ENCODE measurements at places on chromosomes 3 and 15.
A peak's percentile ranks its signal among the peaks of the same experiment; 100 is the strongest.

GRCh38 chr3:158420654-158421396, 150.2 kb upstream of the MLF1 start:
- no peak for DNase-seq

DNA sequence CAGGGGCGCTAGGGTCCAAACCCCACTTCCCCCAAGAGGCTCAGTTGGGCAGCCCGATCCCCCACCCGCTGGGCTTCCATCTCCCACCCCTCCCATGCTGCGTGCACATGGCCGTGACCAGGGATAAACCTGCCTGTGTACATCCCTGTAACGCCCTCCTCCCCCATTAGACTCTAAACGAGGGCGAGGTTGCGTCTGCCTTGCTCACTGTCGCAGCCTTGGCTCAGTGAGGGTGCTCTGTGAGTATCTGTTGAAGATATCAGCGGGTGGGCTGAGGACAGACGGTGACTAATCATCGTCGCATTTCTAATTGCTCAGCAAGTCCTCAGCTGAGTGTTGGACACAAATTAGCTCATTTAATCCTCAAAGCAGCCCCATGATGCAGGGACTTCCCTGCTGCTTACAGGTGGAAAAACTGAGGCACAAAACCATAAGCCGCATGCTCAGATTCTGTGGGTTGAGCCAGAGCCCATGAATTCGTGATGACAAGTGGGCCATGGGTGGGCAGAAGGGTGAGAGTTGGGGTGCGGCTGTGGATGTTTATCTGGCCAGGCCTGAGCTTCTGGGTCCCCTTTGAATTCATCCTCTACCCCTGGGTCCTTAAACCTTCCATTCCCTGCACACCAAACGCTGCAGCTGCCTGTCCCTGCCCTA, 26.0 kb downstream of the FBLN2 start:
- no peak for DNase-seq

DNA sequence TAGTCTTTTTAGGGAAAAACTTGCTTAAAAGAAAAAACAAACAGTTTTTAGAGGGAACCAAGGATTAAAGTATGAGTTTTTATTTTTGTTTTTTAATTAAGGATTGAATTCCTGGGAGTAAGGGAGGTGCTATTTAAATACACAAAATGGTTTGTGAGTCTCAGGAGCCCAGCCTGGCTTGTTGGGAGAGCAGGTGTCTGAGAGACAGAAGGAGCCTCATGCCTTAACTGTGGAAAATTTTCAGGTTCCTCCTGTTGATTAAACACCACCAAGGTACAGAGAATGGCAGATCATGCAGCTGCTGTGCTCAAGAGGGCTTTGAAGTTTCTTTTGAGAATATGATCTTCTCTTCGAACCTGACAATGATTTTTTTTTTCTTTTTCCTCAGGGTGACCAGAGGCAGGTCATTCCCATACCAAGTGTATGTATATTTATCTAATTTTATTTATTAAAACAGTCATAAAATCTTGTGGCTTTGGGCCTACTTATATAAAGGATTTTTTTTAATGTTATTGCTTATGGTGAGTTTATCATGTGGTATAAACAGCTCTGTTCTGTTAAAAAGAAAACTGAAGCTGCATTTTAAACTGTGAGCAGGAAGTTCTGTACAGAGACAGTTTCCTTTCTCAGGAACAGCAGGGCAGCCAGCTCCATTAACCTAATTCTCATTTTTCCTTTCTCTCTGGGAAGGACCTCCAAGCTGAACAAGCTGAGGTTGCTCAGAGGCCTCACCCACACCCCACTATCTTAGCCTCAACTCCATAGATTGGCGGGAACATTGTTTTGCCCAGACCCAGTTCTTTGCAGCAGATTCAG, 33.7 kb upstream of the VILL start:
- DNase-seq: no peak

DNA sequence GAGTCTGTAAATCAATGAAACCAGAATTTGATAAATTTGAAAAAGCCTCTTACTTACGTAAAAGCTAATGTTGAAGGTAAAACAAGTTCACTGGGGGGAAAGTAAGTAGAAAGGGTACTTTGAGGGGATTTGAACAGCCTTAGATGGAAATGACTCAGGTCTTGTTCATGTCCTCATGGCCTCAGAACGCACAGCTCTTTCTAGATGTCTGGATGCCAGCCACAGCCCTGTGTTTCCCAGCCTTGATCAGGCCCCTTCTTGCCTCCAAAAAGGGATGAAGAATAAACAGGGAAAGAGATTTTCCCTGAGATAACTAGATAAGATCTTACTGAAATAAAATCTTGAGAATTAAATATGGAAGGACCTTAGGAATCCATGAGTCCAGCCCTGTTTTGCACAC, 237.1 kb upstream of the GOLGA6L4 start:
- no peak for DNase-seq

- no peak for DNase-seq
Observed at GRCh38 chr3:146640955-146641867, 36.1 kb upstream of the PLSCR5 start.

- no peak for DNase-seq
Observed at GRCh38 chr15:80550219-80550907, 144.7 kb upstream of the ABHD17C start.

DNA sequence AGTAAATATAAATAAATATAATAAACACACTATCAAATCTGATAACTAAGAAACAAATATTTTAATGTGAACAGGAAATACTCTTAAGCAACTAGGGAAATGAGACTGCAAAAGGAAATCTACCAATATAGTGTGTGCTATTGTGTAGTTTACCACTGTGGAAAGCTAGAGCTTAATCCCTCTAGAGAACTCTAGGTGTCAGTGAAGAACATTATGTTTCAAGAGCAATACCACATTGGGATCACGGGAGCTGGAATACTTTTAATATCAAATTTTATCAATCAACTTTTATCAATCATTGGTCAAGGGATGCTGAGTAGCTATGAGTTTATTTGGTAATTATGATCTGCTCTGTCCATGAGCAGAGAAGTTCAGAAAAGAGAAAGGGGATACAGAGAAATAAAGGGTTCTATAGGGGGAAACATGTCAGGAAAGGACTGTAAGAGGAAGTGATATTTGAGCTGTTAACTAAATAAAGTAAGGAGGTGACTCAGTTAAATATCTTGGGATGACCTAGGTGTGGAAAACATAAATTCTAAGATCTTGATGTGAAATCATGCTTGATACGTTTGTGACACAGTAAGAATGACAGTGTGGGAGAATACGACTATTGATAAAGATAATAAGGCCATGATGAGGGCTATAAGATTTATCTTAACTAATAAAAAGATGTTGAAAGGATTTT, 762.2 kb upstream of the ALCAM start:
- DNase-seq: no peak

DNA sequence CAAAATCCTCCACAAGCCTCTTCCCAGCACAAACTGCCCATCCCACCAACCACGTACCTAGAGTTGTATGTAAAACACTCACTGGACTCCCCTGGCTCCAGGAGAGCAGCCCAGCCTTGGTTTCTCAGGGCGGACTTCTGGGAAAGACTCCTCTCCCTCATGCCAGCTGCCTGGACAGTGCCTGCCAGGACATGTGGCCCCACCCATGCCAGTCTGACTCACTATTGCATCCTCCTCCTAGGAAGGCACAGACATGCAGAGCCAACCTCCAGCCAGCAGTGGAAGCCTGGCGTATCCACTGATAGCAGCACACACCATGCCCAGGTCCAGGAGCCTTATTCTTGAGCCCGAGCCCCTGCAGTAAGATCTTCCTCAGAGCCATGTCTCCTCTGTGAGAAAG, 8.6 kb downstream of the PKM start:
- DNase-seq: no peak

- DNase-seq: peak; percentile 69
Observed at GRCh38 chr3:14142567-14143270, 17.9 kb downstream of the TMEM43 start.

DNA sequence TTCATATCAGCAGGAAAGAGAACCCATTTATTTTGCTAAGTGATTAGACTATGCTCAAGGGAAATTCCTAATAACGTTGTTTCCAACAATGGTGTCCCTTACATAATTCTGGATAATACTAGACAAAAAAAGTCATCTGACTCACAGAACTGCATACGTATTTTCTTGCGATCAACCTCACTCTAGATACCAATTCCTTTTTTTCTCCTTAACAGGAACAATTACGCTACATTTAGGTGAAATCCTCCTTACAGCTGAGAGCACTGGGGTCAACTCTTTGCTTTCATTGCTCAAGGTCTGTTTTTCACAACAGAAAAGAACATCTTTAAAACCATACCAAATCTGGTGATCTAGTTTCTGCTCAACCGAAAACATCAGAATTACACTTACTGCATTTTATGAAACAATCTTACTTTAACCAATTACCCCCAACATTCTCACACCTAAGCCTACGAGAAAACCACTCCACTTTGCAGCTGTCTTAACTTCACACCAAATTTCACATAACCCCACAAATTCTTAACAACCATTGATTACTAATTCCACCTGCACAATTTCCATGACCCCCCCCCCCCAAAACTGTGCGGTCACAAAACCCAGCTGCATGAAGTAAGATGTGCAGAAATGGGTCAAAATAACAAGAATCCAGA, 61.2 kb upstream of the ICE2 start:
- no peak for DNase-seq

DNA sequence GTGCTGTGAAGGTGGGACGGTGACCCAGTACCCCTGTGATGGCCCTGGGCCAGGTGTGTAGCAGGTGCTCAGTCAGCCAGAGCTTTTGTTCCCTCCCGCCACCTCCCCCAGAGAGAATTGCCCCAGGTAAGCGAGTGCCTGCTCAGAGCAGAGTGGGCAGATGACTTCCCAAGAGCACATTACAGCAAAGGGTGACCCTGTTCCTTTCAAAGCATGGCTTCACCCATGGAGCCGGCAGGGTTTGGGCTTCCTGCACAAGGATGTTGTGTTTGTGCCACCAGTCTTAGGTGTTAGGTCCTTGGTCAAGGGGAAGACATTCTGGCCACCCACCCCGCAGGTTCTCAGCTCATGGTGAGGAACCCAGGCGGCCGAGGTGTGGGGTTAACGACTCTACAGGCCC, 30.7 kb downstream of the SLC6A6 start:
- no peak for DNase-seq

DNA sequence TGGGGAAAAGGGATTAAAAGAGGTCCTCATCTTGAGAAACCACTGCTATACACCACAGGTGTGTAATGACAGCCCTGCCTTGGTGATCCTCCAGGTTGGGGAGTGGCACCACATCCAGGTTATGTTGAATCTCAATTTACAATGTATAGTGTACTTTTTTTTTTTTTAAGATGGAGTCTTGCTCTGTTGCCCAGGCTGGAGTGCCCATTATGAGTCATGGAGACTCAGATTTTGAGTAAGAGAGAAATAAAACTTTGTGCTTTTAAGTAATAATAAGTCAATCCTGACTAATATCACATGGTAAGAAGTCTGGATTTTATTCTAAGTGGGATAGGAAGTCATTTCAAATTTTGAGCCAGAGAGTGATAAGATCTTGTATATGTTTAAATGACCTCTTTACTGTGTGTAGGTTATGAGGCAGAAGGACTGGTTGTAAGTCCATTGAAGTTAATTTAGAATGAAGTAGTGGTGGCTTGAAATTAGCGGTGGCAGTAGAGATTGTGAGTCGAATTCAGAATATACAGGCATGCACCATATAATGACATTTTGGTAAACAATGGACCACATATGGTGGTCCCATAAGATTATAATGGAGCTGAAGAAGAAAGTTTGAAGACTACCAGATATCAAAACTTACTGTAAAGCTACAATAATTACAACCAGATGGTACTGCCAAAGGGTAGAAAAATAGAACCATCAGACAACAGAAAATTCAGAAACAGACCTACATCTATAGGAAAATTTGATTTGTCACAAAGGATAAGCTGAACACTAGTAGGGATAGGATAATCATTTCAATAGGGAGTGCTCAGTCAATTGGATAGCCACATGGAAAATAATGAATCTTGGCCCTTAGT, 20.7 kb downstream of the POPDC2 start:
- DNase-seq: no peak

GRCh38 chr3:30688776-30689641, 82.6 kb downstream of the TGFBR2 start:
- DNase-seq: no peak

- peak; percentile 49 for DNase-seq
Observed at GRCh38 chr3:157160658-157161424, 894 bp upstream of the CCNL1 start.

DNA sequence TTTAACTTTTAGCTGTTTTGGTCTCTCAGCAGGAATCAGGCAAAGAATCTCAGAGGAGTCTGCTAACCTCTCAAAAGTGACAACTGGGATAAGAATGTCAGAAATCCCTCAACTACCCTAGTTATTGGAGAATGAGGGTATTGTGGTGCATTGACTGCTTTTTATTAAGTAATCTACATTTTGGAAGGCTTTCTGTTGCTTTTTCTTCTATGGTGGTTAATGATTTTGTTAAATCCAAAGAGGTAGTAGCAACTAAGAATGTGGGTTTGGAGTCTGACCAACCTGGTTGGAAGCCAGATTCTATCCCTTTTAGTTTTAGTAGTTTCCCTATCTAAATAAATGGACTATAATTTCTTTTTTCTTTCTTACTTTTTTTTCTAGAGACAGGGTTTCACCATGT, 94.7 kb upstream of the RNF7 start:
- no peak for DNase-seq

- DNase-seq: no peak
Observed at GRCh38 chr15:43150191-43150929, 17.0 kb downstream of the TMEM62 start.

DNA sequence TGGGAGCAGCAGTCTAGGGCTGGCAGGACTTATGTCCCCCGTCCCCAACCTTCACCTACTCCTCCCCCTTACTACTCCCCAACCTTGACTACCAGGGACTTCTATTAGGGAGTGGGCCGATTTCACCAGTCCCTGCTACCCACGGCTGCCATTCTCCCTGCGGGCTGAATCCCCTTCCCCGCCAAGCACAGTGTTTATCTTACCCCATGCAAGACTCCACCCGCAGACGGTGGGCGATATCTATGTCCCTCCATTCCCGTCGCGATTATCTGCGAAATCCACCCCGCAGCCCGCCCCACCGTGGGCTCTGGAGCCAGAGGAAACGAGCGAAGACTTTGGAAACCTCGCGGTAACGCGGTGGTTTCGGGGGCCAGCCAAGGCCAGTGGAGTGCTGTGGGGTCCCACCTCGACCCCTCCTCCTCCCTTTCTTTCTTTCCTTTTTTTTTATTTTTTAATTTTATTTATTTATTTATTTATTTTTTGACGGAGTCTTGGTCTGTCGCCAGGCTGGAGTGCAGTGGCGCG, 4.7 kb downstream of the ISLR2 start:
- no peak for DNase-seq

- no peak for DNase-seq
Observed at GRCh38 chr3:195870442-195870841, 37.9 kb downstream of the TNK2 start.

GRCh38 chr3:86792316-86792715, 198.6 kb downstream of the VGLL3 start:
- no peak for DNase-seq

- no peak for DNase-seq
Observed at GRCh38 chr3:36957063-36957462, 12.2 kb upstream of the TRANK1 start.

- no peak for DNase-seq
Observed at GRCh38 chr3:96931119-96931862, 116.9 kb downstream of the EPHA6 start.

- DNase-seq: no peak
Observed at GRCh38 chr3:66717806-66718205, 217.0 kb upstream of the LRIG1 start.
